Ureter (tissue), 1 donor: ENCODE measurements at places on chromosomes 3 and 15. TPM values are rescaled to one million over a fixed set of nuclear protein-coding genes. Genes with fewer than 3 reads are reported as not detected.

DNA sequence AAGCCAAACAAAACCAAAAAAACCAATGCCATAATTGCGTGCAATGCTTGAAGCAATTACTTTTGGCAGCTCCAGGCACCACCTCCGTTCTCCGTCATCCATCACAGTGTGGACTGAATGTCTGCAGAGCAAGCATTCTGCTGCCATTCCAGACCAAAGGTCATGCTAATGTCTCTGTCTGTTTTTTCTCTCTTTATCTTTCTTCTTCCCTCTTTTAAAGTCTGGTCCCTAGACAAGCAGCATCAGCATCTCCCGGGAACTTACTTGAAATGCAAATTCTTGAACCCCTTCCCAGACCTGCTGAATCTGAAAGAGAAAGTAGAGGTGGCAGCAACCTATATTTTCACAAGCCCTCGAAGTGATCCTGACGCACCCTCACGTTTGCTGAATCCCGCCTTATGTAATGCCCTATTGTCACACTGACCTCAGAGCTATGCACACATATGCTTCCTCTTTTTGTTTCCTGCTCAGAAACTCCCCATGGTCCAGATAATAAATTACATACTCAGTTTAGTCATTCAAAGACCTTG lies 297.3 kb upstream of the PROK2 start:
- DNase-seq = no peak

Gene SNX22
- 0.31 TPM for total RNA-seq

Gene CTDSPL
- 68.4 TPM for total RNA-seq

Gene CD200
- total RNA-seq = 14.3 TPM

DNA sequence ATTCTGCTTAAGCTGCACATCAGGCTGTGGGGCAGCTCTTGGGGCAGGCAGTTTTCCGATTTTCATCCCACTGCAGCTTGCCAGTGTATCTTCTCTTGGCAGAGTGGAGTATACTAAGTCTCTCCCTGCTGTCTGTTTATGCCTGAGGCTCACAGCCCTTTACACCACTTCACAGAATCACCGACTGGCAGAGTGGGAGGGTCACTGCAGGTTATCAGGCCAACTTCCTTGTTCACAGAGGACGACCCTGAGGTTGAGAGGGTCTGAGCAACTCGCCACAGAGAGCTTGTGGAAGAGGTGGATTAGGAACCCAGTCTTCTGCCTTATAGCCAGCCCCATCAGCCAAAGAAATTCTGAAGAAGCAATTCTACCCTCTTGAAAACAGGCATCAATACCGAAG lies 30.9 kb downstream of the KIF9 start:
- no peak for DNase-seq

DNA sequence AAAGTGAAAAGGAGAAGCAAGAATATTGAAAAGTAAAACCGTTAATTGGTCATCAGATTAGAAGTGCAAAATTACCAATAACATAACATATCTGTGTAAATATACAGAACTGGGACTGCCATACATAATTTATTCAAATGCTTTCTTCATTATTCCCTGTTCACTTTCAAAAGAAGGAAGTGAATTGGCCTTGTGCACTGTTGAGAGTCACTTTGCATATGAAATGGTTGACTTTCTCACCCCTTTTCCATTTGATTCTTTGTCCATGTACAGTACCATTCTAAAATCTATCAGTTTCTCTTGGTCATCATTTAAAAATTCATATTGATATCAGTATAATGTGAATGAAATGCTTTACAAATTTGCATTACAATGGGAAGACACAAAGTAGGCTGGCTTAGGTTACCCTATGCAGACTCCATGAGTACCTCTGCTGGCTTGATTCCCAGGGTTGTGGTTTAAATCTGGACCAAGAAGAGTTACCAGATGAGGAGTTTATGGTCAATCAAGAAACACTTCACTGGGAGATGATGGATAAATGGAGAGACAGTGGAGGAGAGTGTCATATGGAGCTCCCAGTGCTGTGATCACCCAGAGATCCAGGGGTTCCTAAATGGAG lies 210.9 kb upstream of the TOPAZ1 start:
- no peak for DNase-seq

- DNase-seq = no peak
Observed at GRCh38 chr3:23537101-23537551, 268.6 kb upstream of the UBE2E1 start.

- DNase-seq = no peak
Observed at GRCh38 chr15:79243723-79244122, 38.8 kb upstream of the ANKRD34C start.

- no peak for DNase-seq
Observed at GRCh38 chr3:19256313-19256712, 108.0 kb downstream of the KCNH8 start.

DNA sequence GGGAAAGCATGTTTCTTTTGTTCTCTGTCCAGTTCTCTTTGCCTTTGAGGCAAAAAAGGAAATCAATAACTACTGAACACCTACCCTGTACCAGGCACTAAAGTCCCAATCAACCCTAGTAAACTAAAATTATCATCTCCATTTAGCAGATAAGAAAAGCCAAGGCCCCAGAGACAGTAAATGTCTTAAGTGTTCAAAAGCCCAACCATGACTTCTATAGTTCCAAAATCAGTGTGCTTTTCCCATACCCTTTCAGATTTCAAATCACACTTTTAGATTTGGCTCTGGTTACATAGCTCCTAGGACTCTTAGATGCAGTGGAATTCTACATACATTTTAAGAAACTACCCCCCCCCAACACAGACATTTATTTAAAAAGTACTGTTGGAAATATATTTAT lies 63.5 kb downstream of the UACA start:
- no peak for DNase-seq

DNA sequence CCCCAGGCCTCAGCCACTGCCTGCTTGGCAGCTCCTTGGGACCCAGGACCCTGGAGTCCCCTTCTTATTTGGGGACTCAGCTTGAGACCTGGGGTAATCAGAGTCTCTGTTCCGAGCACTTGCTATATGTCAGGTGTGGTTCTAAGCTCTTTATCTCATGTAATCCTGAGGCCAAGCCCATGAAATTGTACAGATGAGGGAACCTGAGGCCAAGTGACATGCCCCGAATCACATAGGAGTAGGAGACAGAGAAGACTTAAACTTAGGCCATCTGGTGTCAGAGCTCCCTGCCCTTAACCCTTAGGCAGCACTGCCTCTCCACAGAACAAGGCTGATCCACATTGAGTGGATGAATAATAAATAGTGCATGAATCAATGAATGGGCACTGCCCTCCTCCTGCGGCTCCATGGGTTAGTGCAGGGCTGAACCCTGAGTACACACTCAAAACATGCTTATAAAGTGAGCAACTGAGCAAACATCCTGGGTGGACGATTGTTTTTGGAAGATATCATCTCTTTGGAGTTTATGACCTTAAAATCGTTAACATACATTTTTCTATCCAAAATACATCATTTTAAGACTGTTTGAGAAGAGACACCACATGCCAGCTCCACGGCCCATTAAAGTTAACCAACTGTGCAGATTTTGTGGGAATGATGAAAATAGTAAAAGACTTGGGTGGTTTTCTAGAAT lies 33.2 kb upstream of the IQSEC1 start:
- no peak for DNase-seq

Gene CADM2
- total RNA-seq = 6.9 TPM

Gene SAMMSON
- total RNA-seq = not detected

DNA sequence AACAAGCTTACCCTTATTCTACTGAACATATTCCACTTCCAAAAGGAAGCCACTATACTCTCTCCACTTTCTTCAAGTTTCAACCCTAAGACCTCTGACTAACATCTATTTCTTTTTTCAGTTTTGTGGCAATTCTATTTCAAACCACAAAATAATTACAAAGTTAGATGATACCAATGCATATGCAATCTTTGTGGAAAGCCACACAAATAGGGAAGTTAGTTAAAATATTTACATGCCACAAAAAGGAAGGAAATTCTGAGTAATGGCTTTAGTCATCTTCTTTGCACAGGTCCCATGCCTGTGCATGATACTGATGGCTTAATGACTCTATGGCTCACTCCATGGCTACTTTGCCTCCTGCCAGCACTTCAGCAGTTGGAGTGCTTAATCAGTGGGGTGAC lies 57.0 kb upstream of the MCTP2 start:
- no peak for DNase-seq

Gene TLE3
- total RNA-seq = 37.8 TPM

DNA sequence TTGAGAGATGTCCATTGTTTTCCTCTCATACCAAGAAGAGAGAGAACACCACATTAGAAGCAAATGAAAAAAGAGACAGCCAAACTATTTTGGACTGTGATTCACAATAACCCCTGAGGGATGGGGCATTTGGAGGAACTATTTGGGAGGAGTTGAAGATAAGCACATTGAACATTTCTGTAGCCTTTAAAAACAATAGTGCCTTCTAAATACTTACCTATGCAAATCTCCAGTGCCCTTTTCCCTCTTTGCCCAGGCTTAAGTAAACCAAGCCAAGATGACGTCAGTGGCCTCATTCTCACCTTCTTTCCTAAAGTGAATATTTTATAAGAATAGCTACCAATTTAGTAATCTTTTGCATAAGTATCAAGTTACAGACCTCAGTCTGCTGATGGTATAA lies 89.7 kb upstream of the COL8A1 start:
- no peak for DNase-seq

Gene SERP1
- total RNA-seq = 100 TPM

DNA sequence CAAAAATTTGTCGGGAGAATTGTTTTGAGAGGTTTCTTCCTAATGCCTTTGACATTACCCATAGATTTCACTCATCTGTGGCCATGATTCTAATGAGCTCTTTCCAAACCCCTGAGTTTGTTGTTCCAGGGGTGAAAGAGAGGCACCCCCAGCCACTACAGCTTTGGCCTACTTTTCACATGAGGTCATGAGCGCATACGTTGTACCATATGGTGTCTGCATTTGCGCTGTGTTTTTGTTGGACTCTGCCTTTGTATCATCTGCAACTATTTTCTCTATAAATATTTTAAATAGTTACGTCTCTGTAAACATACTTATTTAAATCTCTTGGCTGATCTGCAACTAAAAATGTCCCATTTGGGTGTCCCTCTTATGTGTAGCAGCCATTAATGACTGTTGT lies 107.9 kb downstream of the LRTM1 start:
- DNase-seq = no peak

Gene LRRC15
- 0.29 TPM for total RNA-seq

GRCh38 chr3:185361920-185362319 lies 1.0 kb upstream of the MAP3K13 start:
- DNase-seq = no peak

Gene SETD5
- total RNA-seq = 182 TPM

Gene B3GNT5
- 20.3 TPM for total RNA-seq

GRCh38 chr15:41307679-41308078 lies 24.7 kb downstream of the OIP5 start:
- no peak for DNase-seq

Gene FBXW12
- total RNA-seq = 0.23 TPM

Gene CCDC39
- total RNA-seq = not detected

DNA sequence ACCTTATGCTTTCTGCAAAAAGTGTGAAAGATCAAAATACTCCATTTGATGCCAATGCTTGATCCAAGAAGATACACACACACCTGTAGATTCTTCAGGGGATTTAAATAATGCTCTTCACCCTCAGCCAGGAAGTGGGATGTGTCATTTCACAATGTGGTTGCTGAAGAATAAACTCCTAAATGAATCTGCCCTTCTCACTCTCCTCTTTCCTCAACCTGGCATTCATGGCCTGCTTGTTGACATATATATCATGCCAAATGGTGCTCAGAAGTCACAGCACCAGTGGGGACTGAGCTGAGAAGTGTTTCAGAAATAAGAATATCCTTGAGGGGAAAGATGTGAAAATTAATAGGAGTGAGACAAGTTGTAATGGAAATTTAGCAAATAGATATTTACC lies 146.6 kb upstream of the ARHGEF26 start:
- DNase-seq = no peak

DNA sequence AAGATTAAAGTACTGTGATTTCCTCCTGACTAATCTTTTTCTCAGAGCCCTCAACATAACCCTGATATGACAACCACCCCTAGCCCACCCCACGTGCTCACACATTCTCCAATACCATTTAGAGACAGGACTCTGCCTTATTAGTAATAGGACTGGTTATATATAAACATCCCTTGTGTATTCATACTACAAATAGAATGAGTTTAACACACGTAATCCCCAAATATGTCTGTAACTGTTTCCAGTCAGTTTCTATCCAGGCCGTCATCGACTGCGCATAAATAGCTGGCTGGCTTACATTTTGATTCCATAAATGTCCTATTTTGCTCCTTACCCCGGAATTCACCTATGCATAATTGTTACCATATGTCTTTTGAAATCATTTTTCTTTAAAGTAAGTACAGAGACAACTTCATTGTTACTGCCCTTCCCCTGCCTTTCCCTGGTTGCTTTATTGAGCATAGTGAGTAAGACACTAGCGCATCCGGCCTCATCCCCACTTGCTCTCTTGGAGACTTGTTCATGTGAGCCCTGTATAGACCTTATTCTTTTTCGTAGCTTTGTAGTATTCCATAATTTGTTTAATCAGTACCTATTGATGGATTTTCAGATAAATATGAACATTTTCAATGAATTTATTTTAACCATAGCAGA lies 3.5 kb upstream of the P2RY14 start:
- DNase-seq = no peak

DNA sequence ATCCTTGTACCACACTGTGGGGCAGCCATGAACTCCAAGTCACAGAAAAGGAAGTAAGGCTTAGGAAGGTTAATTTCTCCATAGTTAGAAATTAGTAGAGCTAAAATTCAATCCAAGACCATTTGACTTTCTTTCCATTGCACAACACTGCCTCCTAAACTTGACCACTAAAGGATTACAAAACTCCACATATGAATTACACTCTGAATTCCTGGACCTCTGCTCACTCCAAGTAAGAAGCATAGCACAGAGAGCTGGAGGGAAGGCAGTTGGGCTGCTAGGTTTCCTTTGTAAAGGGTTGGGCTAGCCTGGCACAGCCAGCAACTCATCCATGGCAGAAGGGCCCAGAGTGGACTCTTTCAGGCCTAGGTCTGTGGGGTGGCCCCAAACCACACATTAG lies 134.4 kb downstream of the MYLK start:
- no peak for DNase-seq

DNA sequence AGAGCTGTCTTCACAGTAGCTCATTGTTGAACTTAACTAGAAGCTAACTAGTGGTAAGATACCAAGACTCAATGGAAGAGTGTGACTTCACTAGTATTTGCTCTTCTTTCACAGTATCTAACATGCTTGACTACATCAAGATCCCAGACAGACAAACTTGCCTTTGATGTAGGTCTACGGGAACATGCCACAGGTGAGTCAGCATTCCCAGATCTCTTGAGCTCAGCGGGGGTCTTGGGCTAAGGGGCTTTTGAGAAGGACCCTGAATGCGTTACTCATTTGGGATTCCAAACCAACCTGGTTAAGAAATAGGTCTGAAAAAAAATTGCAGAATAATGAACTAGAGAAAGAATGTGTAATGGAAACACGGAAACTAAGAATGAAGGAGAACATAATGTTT lies 222.4 kb downstream of the RYR3 start:
- no peak for DNase-seq

DNA sequence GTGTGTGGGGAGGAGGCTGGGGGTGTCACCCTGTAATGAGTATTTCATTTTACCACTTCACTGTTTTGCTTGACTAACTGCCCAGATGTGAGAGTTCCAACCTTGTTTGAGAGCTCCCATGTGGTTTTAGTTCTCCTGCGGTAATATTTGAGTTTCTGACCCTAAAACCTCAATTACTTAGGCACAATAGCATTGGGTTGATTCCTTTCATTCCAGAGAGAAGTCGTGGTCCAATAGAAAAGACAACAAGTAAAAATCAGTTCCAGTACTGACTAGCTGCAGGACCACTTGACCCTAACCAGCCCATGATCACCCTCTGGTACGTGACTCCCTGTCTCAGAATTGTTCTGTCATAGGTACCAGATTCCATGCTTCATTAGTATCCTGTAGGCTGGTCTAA lies 630.4 kb downstream of the CADM2 start:
- no peak for DNase-seq

Gene ITPKA
- 0.29 TPM for total RNA-seq

Gene FAM219B
- total RNA-seq = 171 TPM

Gene SPTBN5
- total RNA-seq = 11.9 TPM
